ENCODE measurements at places on chromosomes 5 and 9.

DNA sequence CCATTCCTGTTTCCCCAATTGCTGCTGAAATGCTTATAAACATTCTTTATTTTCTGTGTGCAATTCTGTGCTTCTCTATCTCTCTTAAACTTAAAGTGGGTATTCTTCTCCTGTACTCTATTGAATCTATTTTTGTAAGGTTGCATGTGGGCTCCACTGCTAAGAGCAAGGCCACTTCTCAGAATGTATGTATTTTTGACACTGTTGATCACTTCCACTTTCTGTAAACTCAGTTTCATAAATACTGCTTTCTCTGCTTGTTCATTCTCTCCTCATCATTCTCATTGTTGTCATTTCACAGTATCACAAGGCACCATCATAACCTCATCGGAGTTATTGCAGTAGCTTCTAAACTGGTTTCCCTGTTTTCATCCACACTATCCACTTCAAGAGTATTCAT lies 483.0 kb upstream of the CDH18 start:
- DNase-seq, result no peak

DNA sequence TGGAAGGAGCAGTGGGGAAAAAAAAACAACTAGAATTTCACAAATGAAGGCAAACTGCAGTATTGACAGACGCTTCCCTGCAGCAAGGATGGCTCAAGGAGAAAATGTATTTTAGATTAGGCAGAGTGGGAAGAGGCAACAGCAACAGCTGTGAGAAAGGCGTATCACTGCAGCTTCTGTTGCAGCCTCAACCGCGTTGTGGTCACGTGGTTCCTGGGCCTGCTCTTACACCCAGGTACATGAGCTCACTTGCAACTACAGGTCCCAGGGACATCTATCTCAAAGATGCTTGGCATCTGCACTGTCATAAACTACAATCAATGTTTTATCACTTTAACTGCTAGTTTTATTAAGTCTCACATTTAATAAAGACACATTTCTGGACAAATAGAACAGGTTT lies 36.0 kb upstream of the GOLM1 start:
- DNase-seq, result no peak

DNA sequence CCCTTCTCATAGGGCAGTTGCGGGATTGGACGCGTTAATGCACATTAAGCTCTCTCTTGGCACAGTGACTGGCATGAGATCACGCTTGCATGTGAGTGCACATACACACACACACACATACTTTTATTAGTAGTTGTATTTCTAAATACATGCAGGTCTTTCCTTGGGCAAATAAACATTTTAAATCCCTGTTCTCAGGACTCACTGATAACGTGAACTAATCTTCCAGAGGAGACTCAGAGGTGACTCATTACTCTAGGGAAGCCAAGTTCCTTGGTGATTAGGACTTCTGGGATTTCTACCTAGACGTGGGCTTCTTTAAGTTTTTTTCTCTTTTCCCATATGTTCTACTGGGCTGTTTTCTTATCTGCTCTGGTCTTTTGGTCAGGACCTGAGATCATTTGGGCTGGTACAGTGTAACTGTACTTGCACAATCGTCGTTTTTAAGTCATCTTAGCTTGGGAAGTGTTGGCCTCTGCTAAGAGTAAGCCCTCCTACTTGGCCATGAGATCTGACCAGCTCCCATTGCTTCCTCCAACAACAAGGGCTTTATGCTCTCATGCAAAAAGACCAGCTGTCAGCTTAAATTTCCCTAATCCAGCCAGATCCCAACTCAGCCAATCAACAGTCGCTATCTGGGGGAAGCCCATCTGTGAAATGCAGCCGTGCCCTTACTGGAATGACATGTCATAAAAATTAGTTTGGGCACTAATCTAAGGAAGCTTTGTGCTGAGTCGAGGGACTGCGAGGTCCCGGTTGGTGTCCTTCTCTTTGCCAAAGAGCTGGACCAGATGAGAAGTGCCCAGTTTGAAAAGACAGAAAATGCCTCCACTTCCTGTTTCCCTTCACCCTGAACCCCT lies 176.4 kb upstream of the ANKRD55 start:
- DNase-seq, result peak; percentile 96

GRCh38 chr5:133124891-133125290 lies 73.1 kb downstream of the HSPA4 start:
- no peak for DNase-seq

GRCh38 chr5:81787474-81788242 lies 36.8 kb upstream of the SSBP2 start:
- DNase-seq, result no peak
